ENCODE measurements at places on chromosomes 11 and 22.

GRCh38 chr22:50399751-50400331 lies 56.7 kb downstream of the PPP6R2 start:
- DNase-seq = peak; percentile 47

DNA sequence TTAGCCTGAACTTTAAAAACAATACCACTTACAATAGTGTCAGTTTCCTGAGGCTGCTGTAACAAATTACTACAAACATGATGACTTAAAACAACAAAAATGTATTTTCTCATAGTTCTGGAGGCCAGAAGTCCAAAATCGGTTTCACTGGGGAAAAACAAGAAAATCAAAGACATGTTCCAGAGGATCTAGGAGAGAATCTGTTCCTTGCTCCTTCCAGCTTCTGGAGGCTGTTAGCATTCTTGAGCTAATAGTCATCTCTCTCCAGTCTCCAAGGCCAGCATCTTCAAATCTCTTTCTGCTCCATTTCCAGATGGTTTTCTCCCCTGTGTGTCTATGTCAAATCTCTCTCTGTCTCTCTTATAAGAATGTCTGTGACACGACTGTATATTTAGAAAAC lies 67.6 kb upstream of the TEAD1 start:
- DNase-seq = no peak

GRCh38 chr11:110431051-110431672 lies 1.4 kb downstream of the FDX1 start:
- DNase-seq = no peak

DNA sequence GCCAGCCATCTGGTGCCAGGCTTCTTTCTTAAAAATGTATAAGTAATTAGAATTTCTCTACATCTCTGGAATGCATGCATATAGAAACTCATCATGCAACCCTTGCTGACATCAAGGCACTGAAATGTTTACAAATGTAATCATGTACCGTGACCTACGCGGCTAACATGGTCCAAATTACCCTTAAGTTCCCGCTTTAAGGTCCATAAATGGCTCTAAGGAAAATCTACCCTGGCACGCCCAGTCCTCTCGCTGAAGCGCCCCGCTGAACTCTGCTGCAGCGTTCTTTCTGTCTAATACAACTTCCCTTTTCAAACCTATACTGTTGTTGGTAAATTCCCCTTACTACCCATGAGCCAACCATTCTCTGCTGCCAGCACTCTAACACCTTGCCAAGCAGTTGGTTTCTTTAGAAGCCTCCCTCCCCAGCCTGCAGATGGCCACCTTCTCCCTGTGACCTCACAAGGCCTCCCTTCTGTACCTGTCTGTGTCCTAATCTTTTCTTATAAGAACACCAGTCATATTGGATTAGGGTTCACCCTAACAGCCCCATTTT lies 13.5 kb upstream of the HMOX1 start:
- DNase-seq = peak; percentile 67

DNA sequence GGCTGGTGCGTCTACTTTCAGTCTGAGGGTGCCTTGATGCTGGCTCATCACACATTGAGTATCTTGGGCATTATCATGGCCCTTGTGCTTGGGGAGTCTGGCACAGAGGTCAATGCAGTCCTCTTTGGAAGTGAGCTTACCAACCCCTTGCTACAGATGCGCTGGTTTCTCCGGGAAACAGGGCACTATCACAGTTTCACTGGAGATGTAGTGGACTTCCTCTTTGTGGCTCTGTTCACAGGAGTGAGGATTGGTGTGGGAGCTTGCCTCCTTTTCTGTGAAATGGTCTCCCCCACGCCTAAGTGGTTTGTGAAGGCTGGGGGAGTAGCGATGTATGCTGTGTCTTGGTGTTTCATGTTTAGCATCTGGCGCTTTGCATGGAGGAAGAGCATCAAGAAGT lies 4.9 kb downstream of the TLCD5 start:
- DNase-seq = no peak

DNA sequence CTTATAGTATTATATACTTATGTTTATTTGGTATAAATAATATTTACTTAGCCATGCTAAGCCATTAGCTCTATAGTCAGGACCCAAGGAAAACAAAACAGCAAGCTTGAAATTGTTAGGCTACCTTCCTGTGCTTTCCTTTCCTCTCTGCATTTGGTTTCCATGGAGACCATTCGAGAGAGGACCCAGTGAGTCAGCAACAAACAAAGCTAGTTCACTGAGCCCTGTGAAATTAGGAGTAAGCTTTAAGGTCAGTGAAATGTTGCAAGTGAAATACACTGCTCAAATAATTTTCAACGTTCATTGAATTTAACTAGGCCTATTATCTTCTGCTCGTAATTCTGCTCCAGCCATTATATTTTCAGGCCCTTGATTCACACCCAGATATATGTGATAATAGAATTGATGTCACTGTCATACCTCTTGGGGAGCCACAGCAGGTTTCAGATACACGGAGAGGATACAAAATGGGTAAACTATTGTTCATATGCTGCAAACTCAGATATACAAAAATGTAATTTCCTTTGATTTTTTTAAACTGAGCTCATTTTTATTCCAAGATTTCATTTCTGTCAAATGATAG lies 9.1 kb upstream of the OR10D3 start:
- DNase-seq = no peak

GRCh38 chr22:43337385-43337784 lies 5.8 kb downstream of the SCUBE1 start:
- no peak for DNase-seq

DNA sequence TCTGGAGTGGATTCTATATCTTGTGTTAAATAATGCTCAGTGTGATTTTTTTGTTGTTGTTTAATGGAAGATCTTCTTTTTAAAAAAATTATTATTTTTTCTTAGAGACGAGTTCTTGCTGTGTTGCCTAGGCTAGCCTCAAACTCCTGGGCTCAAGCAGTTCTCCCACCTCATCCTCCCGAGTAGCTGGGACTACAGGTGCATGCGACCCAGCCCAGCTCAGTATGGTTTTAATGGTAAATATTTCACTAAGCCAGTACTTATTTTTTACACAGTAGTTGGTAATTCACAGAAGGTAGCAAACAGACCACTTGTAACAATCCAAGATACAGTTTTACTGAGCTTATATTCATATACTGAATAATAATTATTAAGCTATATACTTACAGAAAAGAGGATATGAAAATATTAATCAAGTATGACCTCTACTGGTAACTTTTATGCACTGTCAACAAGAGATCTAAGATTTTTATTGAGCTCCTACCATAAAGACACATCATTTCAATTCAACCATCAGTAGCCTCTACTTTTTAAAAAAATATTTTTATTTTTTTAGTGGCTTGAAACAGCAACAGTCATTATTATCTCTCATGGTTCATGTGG lies 6.1 kb upstream of the CD59 start:
- DNase-seq = no peak

GRCh38 chr22:19679522-19680101 lies 34.7 kb upstream of the SEPTIN5 start:
- DNase-seq = no peak

- no peak for DNase-seq
Measured at GRCh38 chr11:116605543-116606459, 167.0 kb downstream of the BUD13 start.

DNA sequence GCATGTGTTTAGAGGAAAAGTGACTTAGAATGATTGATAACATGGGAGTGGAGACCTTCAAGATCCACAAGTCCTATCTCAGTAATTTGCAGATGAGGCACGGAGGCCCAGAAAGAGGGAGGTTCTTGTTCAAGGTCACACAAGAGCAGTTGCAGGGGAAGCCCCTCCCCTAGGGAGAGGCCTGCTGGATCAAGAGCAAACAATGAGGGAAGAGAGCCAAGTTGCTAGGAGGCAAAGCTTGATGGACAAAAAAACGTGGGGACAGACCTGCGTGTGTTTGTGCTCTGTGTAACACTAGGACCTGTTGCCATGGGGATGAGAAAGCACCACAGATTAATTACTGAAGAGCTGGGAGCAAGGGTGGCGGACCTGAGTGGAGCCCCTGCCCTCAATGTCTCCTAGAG lies 6.4 kb upstream of the MFRP start:
- no peak for DNase-seq

DNA sequence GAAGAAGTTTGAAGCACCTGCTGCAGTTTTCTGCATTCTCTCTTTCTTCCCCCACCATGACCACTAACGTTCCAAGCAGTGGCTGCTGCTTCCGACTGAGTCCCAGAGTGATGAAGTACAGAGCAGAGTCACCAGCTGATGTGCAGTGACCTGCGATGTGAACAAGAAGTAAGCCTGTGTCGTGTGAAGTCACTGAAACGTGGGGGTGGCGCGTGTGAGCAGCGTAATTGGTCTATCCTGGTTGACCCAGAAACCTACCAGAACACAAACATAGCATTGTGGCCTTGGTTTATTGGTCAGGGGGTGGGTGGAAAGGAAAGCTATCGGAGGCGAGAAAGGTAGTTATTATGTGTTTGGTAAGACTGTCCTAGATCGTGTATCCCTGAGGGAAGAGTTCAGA lies 3.5 kb downstream of the KRTAP5-7 start:
- no peak for DNase-seq

- DNase-seq = no peak
Measured at GRCh38 chr11:74721479-74721835, 9.8 kb downstream of the CHRDL2 start.

DNA sequence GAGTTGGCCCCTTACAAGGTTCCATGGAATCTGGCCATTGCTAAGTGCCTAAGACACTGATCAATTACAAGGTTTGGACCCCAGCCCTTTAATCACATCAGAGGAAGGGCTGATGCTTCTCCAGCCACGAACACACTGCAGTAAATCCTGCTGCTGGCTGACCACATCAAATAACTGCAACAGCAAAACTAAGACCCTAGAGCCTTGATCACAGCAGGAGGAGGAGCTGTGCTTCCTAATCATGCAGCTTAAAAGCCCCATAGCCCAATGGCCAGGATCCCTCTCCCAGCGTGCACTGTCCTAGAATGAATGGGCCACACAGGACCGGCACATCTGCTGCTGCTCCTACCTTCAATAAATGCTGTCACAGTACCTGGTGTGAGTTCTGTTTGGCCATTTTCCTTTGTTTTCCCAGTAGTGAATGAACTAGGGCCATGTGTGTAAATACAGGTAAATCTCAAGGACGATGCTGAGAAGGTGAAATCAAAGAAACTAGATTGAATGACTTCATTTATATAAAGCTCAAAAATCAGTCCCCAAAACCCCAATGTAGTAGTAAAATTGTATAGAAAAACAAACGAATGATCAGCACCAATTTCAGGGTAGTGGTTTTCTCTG lies 12.7 kb downstream of the ZP1 start:
- no peak for DNase-seq

- DNase-seq = no peak
Measured at GRCh38 chr22:50684986-50685385, 12.4 kb downstream of the SHANK3 start.

GRCh38 chr11:11069841-11070835 lies 212.3 kb upstream of the ZBED5 start:
- DNase-seq = no peak

DNA sequence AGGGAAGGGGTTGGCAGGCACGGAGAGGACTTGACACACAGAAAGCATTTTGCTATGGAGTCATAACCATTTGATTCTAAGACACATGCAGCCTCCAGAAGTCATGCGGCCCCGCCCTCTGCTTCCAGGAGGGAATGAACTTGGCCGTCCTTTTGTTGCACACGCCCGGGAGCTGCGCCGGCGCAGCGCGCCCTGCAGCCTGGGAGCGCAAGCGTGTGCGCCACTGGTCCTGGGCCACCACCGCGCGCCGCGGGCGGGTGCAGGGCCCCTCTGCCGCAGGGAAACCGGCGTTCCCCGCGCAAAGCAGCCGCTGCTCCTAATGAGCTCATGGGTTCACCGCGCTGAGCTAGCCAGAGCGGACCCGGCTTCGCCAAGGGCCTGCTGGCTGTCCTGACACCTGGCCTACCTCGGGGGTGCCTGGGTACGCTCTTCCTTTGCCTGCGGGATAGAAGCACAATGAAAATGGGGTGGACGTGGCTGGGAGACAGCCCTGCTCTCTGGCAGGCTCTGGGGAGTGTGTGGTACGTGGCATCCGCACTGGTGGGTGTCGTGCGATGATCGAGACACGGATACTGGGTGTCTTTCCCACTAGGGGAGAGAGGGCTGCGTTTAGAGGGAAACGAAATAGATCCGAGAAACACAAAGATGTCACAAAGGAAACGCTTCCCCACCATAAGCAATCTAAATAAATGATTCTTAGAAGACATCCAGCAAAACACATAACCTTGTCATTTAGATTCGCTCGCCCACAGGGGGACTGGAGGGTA lies 669 bp downstream of the MICAL3 start:
- DNase-seq = peak; percentile 17

GRCh38 chr11:77345621-77346020 lies 44.1 kb upstream of the GDPD4 start:
- DNase-seq = no peak

- DNase-seq = no peak
Measured at GRCh38 chr11:16099343-16099900, 256.9 kb downstream of the SOX6 start.

DNA sequence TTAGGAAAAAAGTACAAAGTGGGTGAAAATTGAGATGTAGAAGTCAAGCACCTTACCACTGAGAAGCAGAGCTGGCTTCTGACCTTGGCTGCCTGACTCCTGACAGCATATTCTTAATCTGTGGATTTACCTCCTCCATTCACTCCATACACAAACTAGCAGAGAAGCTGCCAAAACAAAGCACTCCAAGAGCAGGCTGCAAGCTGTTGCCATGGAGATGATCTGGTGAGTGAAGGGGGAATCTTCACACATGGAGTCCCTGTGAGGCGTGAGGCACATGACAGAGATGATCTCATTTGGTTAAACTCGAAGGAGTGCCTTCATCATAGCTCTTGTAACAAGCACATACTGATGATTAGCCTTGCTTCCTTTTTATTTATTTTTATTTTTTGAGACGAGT lies 16.1 kb downstream of the COMMD9 start:
- DNase-seq = no peak

DNA sequence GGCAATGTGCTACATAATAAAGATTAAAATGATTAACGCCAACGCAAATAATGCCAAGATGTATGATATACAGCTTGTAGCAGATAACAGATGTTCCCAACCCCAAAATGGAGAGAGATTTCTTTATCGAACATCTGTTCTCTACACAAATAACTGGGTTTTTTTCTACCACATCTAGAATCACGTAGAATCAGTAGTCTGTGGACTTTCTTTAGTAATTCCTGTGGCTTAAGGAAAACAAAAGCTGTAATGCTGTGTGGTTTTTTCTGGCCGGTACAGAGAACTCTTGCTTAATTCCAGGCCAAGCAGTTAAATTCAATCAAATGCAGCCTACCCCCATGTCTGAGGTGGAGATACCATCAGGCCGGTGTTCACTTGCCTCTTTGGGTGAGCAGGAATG lies 303.4 kb downstream of the FAT3 start:
- DNase-seq = no peak

DNA sequence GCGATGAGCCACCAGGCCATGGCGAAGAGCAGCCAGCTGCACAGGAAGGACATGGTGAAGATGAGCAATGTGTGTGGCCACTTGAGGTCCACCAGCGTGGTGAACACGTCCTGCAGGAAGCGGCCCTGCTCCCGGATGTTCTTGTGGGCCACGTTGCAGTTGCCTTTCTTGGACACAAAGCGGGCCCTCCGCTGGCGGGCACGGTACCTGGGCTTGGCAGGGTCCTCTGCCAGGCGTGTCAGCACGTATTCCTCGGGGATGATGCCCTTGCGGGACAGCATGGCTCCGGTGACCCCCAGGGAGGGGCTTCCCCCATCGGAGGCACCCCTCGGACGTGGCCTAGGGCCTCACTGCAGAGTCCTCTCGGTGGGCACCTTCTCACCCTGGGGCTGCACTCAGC lies 648 bp downstream of the KCNJ11 start:
- DNase-seq = no peak

- no peak for DNase-seq
Measured at GRCh38 chr22:43471606-43472135, 59.9 kb downstream of the MPPED1 start.
